ENCODE measurements at places on chromosomes 2 and 18.

GRCh38 chr2:100476606-100477005, 6.3 kb downstream of the NMS start:
- DNase-seq: no peak

- no peak for DNase-seq
These were observed 11.5 kb downstream of the ITGA6 start for GRCh38 chr2:172438741-172439508.

- DNase-seq: no peak
These were observed 38.4 kb upstream of the NXPH2 start for GRCh38 chr2:138818556-138818955.

- DNase-seq: peak; percentile 19
These were observed 498 bp downstream of the TGOLN2 start for GRCh38 chr2:85327160-85327821.

DNA sequence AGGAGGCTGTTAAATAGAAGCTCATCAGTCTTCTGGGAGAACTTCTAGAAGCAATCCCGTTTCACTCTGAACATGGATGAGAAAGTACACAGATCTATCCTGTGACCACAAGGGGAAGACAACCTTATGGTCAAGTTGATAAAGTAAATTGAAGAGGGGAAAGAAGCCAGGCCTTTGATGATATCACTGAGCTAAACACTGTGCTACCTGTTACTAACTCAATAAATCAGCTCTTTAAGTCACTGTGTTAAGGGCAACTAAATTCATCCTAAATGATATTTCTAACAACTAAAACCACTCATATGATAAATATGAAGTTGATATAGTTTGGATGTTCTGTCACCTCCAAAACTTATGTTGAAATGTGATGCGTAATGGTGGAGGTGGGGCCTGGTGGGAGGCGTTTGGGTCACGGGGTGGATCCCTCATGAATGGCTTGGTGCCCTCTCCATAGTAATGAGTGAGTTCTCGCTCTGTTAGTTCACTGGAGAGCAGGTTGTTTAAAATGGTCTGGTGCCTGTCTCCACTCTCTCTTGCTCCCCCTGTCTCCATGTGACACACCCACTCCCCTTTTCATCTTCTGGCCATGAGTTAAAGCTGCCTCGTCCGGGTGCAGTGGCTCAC, 23.6 kb downstream of the OLA1 start:
- no peak for DNase-seq

GRCh38 chr2:1739322-1739957, 4.9 kb downstream of the PXDN start:
- no peak for DNase-seq

- DNase-seq: peak; percentile 96
These were observed 1.4 kb upstream of the MARCO start for GRCh38 chr2:118940486-118941120.

DNA sequence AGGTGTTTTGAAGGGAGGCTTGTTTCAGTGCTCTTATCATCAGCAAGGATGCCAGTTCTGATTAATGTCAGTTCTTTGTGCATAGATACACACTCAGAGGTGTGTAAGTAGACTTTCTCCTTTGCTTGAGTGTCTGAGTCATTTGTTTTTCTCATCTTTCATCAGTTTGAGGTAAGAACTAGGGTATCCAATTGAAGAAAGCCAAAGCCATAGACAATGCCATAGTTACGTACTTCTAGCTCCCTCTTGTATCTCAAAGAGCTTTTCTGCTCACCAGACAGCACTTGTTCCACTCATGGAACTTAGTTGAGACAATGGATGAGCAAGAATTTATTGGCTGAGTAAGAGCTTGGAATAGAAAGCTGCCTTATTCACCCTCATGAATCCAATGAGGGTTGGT, 520.1 kb downstream of the PIK3C3 start:
- no peak for DNase-seq

DNA sequence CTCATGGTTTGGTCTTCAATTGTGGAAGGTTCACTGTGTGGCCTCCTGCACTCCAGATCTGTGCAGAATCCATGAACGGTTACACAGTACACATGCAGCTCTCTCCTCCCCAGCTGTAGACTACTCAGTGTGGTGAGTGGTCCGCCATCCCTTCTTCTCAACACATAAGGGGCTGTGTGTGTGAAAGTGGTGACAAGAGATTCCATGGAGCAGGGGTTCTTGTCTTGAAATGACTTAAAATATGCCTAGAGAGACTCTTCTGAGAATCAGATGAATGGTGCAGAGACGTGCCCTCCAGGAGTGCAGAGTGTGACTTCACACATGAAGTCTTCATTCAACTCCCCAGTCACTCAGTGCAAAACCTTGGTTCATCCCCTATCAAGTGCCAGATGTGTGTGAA, 151.0 kb upstream of the COPS8 start:
- no peak for DNase-seq

DNA sequence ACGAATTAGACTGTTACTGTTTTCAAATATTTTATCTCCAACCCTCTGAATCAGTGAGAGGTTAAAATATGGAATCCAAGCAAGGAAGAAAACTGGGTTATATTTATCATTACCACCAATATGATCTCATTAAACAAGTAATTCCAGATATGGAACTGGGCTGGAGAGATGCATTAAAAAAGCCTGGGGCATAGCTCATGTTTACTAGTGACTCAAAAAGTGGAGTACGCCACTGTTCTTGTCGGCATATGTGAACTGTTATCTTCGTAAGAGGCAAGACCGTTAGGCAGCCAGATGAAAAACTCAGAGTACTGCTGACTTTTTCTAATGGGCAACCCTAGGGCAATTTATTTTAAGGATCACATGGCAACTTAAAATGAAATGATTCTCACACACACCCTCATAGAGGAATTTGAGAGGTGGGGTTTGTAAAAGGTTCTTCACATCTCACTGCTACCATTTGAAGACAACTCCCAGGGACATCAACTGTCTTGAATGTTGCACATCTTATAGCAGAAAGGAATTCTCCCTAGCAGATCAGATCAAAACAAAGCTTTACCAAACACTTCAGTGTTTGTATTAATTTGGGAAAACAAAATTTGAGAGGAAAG, 105.2 kb upstream of the TFCP2L1 start:
- no peak for DNase-seq

DNA sequence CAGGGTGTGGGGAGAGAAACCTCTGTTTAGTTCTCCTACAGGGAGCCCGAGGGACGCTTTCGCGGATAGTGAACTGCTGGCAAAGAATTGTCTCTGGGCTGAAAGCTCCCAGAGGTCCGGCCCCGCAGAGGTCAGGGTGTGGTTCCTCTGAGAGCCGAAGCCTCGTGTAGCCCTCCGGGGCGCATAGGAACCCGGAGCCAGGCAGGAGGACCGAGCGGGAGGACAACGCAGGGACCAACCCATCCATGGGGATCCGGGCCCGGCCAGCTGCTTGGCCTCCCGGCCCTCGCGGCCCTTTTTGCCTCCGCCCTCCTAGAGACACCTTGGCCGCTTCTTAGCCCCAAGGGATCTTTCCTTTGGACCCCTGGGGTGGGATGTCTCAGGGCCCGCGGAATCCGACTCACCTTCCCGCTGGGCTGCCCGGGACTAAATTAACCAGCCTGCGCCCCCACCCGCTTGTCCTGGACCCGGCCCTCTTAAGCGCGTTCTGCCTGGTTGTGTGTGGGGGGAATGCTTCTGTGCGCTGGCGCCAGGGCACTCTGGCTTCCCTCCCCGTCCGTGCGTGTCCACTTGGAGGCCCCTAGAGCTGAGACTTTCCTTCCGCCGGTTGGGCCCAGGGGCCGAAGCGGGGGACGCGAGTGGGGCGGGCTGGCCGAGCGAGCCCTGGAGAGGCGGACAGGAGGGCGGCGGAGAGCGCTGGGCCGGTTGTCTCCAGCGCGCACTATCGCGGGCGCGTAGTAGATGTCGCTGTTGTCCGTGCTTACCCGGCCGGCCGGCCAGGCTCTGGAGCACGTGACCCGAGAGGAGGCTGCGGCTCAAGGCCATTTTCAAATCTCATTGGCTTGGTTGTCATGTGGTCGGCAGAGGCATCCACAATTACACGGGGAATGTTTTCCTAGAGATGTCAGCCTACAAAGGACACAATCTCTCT, at the start of gene HOXD10:
Gene HOXD10, plus strand, starts transcription at position 896 of the 931 bp plus-strand sequence. CDS start 56 bp downstream, outside the sequence.
- DNase-seq: no peak

- no peak for DNase-seq
These were observed 71.2 kb downstream of the MYO1B start for GRCh38 chr2:191316246-191316994.

- DNase-seq: no peak
These were observed 26.7 kb downstream of the COLEC12 start for GRCh38 chr18:473802-474201.

- no peak for DNase-seq
These were observed 619.5 kb upstream of the FANCL start for GRCh38 chr2:58860586-58860985.

- peak; percentile 71 for DNase-seq
These were observed 231.9 kb upstream of the MGAT5 start for GRCh38 chr2:134021830-134022524.

DNA sequence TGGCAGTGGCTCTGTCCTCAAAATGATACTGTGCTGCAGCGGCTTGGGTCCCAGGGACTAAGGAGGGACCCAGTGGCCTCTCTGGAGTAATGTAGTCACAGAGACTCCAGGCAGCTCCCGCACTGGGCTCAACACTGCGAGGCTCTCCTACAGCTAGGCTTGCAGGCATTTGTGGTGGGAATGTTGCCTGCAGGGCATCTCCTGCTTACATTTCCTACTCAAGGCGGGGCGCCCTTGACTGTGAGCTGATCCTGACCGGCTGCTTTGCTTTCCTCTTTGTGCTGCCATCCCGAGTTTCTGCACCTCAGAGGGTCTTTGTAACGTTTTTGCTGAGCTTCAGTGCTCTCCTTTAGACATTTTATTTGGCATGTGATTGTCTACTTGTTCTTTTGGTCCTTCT, 177.4 kb upstream of the FN1 start:
- no peak for DNase-seq

DNA sequence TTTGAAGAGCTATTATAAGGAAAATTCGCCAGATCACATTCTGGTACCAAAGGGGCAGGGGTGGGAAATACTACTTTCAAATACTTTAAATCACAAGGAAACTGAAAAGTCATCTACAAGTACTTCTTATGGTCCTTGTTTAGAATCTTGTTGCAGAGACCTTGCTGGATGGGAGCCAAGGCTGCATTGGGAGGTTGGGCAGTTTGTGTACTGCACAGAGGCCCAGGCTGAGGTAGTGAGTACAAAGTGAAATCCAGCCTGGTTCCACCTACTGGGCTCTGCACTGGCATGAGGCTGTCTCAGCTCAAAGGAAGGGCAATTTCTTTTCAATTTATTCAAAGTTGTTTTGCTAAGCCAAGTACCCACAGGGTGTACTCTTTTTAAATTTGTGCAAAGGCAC, 140.3 kb upstream of the DLX2 start:
- DNase-seq: no peak

GRCh38 chr2:9113262-9113661, 93.3 kb upstream of the ASAP2 start:
- no peak for DNase-seq
